ENCODE measurements at places on chromosomes 12 and 14.

DNA sequence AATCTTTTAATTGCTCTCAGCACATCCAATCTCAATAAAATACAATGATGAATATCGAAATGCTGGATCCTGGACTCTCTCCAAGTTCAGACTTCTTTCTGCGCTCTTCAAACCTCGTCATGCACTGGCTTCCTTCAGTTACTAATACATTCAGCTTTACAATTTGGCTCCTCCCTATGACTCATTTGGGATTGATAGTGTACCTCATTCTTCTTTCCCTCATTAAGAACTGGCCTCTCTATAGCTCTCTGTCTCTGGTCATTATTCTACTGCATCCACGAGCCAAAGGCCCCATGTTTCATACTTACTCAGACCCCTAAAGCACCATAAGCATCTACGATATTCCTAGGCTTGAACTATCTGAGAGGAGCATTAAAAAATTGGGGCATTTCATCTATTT, 4.9 kb downstream of the TSPAN8 start:
- no peak for DNase-seq

DNA sequence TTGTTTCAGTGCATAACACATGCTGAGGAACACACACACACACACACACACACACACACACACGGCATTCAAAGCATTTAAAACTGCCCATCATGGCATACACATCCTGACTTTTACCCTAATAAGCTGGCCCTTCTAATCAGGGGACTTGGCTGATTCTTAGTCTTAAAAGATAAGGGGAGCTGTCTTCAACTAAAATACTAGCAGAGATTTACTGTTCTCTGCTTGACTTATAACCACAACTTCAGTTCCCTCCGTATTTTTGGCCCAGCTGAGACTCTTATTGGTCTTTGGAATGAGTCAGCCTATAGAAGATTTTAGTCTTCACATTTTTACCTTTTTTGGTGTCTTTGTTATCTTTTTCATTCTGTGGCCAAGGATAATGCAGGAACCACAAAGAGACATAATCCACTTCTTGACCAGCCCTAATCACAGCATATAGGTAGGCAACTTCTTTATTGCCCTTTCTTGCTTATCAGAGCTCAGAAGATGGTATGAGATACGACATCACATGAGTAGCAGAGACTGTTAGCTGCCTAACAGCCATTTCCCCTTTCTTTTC, 25.1 kb upstream of the SLC8A3 start:
- DNase-seq: no peak

DNA sequence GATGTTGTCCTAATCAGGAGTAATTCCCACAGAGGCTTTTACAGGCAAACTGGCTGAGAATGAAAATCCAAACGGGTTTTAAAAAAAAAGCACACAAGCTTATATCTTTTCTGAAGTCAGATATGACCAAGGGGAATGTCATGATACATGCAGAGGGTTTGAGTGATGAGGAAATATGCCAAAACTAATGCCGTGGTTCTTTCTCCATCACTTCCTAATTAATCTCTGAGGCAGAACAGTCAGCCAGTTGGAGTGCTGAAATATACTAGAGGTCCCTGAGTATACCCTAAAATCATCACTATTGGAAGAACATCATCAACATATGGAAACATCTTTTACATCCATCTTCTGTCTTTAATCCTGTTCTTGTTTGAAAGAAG, 160.8 kb upstream of the FAR2 start:
- no peak for DNase-seq

- no peak for DNase-seq
Measured at GRCh38 chr14:100342195-100342594, 19.1 kb downstream of the SLC25A47 start.

GRCh38 chr14:58643366-58643765, 5.6 kb downstream of the DACT1 start:
- no peak for DNase-seq

DNA sequence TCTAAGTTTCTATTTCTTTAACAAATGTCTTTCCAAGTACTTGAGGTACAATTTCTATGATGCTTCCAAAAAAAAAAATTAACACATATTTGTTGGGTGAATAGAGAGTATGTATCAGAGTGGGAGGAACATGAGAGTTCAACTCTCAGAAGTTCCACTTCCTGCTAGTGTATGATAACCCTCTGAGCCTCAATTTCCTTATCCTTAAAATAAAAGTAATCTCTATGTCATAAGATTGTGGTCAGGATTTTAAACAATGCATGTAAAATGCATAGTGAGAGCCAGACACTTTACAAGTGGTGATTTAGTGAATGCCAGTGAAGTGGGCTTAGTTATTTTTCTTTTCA, 270.3 kb upstream of the AMIGO2 start:
- no peak for DNase-seq

DNA sequence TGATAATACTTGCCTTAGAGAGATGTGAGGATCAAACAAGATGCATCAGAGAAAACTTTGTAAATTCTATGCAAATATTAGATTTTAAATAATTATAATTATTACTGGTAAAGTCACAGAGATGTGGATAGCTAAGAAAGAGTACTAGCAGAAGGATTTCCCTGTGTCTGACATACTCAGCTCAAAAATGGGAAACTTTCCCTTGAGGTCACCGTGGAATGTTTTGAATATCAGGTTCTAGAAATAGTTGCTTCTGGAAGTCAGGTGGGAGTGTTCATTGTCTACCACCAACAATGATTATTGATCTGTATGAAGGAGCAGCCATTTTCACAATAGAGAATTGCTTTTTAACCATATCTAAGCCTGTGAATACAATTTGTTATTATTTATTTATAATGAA, 71.7 kb downstream of the FLRT2 start:
- no peak for DNase-seq

DNA sequence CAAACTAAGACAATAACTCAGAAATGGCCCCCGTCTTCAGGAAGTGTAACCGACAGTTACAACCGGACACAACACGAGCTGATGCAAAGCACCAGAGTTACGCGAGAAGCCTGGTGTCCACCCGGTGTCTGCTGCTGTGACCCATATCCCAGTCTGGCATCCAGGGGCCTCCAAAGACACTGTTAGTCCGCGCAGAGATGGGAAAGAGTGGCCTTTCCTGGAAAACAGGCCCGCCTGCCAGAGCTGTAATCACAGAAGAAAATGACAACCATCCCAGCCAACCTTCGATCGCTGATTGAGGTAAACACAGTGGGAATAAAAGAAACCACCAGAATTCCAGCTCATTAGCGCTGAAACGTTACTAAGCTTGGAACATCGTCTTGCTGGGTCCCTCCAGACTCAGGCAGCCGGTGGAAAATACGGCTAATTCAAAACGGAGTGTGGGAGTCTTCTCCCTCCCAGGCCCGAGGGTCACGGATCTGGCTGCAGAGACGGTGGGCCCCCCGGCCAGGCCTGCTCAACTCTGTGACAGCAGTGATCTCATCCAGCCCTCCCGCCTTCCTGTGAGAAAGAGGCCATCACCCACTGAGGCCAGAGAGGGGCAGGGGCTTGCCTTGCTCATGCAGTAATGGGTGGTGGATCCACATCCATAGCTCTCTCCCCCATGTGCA, 273.9 kb upstream of the RTL1 start:
- no peak for DNase-seq

DNA sequence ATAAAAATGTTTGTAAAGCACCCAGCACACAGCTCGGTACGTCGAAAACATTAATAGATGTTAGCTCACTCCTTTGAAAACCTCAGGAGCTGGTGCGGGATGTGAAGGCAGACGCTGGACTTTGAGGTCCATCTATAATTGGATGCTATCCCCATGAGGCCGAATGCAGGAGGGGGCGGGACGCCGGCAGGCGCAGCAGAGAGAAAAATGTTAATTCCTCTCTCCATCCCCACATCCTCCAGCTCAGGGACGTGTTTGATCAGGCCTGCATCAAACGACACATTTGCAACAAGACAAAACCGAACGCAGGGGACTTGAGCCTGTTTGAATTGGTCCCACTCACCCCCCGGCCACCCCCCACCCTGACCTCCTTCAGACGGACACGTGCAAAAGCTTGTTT, 231.0 kb downstream of the RBM19 start:
- no peak for DNase-seq

DNA sequence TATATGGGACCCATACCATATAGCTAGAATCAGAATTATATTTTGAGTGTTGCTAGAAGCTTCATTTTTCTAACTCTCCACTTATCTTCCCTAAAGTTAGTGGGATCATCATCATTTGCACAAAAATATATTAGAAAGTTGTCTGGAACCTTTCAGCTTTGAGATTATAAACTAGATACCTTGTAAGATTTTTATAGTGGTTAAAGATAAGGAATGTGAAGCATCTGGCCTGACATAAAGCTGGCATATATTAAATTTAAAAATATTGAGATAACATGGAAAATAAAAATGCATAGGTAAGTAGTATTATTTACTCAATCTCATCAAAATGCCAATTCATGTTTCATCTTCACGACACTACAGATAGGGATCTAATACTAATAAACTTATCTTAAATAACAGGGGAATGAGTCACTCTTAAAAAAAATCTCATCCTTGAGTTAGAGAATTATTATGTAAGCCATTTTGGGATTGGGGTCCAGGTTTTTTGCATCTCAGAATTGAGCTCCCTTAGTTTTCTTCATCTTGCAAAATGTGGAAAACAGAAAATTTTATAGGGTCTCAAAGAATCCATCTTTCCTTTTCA, 318.5 kb downstream of the KCNC2 start:
- DNase-seq: no peak

GRCh38 chr12:61993734-61994345, 266.4 kb upstream of the USP15 start:
- no peak for DNase-seq

DNA sequence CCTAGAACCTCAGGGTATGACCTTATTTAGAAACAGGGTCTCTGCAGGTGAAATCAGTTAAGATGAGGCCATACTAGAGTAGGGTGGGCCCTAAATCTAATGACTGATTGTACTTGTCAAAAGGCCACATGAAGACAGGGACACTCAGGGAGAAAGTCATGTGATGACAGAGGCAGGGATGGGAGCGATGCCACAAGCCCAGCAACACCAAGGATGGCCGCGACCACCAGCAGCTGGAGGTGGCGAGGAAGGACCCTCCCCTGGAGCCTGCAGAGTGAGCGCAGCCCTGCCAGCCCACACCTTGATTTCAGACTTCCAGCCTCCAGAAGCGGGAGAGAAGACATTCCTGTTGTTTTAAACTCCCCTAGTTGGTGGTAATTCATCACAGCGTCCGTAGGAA, 199.9 kb downstream of the PHETA1 start:
- no peak for DNase-seq

DNA sequence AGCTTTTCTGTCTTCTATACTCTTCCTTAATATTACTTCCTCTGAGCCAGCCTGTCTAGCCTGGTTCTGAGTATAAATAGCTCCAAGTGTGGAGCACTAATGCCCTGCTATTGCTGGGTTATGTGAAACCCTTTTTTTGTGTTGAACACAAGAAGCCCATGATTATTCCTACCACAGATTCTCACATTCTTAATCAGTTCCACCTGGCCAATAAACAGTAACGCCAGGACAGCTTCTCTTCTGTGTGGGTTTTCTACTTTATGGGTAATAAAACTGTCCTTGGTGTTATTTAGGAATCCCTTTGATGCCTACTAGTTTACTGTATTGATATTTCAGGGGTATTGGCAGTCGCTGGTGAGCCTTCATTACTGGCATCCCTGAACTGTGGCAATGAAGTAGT, 48.9 kb upstream of the LRIG3 start:
- no peak for DNase-seq

DNA sequence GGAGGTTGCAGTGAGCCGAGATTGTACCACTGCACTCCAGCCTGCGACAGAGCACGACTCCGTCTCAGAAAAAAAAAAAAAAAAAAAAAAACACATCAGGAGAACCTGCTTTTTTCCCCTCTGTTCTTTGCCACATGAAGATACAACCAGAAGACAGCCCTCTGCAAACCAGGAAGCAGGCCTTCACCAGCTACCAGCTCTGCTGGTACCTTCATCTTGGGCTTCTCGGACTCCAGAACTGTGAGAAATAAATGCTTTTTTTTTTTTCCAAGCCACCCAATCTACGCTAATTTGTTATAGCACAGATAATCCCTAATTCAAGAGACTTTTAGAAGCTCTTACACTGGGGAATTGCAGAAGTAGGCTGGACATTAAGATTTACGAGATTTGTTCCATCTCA, 121.2 kb downstream of the GARIN6 start:
- no peak for DNase-seq

GRCh38 chr12:454833-455232, 4.9 kb upstream of the B4GALNT3 start:
- DNase-seq: no peak

DNA sequence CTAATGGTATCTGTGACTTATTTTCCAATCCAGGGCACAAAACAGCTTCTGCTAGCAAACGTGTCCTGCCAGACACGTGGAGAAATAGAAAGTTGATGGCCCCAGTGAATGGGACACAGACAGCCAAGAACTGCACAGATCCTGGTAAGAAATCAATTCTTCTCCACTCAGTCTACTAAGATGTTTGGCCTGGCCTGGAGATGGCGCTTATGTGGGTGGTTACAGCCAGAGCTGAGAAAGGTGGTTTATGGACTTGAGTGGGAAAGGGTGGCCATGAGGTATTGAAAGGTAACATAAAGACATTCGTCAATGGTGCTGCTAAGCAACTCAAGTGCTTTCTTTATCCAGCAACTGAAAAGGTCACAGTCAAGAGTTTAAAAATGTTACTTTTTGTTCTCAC, 2.9 kb downstream of the SLC24A4 start:
- DNase-seq: no peak

GRCh38 chr14:55713486-55713885, 133.5 kb downstream of the KTN1 start:
- no peak for DNase-seq

DNA sequence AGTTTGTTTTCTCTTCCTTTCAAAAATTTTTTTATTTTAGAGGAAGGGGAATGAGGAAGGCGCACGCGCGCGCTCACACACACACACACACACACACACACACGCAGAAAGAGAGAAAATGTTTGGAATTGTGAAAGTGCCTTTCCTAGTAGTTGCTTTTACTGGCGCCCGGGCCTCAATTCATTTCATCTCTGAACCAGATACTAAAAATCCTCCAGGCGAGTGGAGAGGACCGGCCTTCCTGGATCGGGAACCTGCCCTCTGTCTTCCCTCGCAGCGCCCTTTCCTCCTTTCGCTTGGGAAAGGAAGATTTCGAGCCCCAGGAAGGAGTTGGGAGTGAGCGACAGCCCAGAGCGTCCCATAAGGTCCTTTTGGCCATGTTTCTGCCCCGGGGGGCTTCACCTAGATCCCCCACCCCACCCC, 7.8 kb upstream of the TBX3 start:
- DNase-seq: no peak

GRCh38 chr14:70812124-70812818, 3.0 kb upstream of the MAP3K9 start:
- no peak for DNase-seq

GRCh38 chr12:8970432-8970831, 18.9 kb upstream of the KLRG1 start:
- DNase-seq: no peak
